IMR-90 (cell line): ENCODE measurements at places on chromosomes 7 and 10.
A peak's percentile ranks its signal among the peaks of the same experiment; 100 is the strongest.

DNA sequence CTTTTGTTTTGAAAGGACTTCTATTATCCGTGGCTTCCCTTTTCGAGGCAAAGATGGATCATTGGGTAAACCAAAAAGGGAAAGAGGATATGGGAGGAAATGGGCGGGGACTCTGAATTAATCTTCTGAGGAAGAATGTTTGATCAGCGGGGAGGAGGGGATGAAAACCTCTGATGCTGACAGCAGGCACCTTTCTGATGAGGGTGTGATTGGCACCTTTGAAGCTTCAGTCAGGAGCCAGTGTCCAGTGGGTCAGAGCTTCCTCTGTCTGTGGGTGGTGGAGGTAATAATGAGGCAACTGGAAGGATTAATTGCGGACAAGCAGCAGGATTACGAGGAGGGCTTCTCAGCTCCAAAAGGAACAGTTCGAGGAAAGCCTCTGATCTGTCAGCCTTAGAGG is 877.6 kb downstream of the LRMDA start:
- DNase-seq: no peak

DNA sequence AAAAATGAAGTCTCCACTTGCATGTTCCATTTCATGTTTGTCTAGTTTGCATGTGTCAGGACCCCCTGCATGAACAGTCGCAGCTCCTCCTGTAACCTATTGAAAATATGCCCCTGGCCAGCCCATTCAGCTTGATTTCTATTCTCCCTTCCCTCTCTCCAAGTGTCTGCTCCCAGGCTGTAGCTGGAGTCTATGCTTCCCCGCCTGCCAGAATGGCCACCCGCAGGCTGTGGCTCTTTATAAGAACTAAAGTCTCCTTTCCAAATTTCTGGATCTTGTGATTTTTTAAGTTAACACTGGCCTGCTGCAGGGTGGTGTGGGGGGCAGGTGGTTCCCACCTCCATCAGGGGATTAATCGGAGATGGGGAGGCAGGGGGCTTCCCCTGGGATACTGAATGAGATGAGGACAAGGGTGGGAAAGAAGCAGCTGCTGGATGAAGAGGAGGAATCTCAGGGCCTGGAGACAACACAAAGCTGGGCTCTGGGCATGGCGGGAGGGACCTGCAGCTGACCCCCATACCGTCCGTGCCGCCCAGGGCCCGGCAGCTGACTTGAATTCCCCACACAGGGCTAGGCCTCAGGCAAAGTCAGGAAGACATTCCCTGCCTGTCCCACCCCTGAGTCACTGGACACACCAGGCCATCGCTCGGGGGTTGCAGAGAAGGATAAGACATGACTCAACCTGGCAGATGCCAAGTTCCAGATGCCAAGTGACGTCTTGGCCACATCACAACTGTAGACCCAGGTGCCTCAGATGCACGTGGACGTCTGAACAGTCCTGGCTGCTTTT is 399.5 kb upstream of the FOXK1 start:
- peak; percentile 8 for DNase-seq

DNA sequence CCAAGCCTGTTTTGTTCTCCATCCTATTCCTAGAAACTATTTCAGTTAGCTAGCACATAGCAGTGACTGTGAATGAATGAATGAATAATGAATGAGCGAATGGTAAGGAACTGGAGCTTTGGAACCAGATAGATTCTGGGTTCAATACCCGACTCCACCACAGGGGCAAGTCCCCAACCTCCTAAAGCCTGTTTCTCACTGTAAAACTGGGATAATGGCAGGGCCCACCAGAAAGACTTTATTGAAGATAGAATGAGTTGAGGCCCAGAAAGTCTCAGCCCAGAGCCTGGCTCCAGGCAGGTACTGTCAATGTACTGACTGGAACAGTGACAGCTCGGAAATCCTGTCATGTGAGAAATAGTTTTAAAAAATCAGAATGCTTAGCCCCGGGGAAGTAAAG is 1.1 kb upstream of the CDH23 start:
- DNase-seq: no peak

GRCh38 chr7:7820939-7821338 is 102.5 kb upstream of the RPA3 start:
- no peak for DNase-seq

DNA sequence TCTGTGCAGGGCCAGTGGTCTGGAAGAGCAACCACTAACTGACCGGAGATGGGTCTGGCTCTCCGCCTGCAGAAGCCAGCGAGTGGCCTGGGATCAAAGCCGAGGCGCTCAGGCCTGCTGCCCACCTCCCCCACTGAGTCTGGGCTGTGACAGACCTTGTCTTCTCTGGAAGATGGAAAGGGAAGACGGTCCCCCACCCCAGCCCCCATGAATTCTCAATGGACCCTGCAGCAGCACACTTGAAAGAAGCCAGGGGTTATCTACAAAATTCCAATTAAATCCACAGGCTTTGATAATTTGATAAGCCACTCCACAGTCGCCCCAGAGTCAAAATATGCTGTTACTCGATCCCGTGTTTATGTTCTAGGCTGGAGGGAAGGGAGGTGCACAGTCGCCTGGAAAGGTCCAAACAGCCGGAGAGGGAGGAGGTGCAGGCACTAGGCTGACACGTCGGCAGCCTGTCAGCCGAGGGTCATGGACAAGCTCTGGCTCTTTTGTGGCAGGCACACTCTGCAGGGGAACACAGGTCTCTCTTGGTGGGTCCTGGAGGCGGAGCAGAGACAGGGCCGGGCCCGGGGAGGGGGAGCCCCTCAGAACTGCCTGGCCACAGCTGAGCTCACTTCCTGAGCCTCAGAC is 134.9 kb downstream of the SH3PXD2A start:
- DNase-seq: peak; percentile 65

GRCh38 chr7:133117452-133117851 is 35.6 kb upstream of the CHCHD3 start:
- no peak for DNase-seq

DNA sequence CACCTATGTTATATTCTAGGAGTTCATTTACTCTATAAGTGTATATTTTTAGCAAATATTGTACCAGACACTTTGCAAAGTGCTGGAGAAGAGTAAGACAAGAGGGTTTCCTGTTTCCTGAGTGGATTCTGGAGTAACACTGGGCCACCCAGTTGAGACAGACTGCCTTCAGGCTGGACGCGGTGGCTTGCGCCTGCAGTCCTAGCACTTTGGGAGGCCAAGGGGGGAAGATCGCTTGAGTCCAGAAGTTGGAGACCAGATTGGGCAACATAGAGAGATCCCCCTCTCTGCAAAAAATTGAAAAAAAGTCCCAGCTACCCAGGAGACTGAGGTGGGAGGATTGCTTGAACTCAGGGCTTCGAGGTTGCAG is 772 bp upstream of the ZSCAN25 start:
- DNase-seq: no peak

DNA sequence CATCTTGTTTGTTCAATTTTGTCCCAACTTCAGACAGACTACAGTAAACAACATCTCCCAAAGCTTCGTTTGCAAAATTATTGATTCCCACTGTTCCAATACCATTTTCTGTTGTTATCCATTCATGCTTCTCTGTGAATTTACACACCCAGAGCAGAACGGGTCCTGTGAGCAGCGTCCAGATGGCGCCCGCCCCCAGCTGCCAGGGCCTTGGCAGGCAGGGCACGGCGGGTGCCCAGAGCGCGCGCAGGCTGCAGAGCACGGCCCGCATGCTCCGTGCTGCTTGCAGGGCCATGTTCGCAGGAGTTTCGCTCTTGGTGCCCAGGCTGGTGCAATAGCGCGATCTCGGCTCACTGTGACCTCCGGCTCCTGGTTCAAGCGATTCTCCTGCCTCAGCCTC is 32.5 kb upstream of the SEPTIN7 start:
- DNase-seq: no peak

DNA sequence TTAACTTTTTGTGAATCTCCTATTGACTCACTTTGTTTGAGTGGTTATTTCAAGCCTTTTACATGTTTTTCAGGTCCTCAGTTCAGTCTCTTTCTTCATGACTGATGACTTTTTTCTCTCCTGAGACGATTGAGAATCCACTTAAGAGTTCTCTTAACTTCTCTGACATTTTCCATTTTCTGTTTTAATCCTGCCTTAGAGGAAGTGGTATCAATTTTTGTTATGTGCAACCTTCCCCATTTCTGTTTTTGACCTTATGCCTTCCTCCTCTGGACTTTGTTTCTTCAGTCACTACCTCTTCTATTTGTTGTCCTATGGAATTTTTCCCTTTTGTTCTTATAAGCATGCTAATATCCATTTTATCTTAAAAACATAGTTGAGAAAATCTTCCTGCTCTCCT is 2.4 kb downstream of the PSMC2 start:
- DNase-seq: no peak

DNA sequence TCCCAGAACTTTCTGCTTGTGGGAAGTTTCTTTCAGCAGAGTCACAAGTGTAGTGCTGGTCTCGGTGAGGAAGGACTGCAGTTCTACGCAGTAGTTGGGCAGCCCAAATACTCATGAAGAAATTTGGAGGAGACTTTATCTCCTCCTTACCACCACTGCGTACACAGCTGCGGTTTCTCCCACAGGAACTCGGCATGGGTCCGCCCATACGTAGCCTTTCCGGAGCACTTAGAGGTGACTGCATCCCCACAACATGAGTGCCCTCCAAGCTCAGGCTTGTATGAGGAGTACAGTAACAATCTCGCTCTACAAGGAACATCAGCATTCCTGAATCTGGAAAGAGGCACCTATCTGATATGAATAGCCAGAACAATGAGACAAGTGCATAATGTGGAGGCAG is 549.2 kb upstream of the SEMA3D start:
- DNase-seq: no peak

GRCh38 chr7:36160313-36160712 is 7.3 kb downstream of the EEPD1 start:
- DNase-seq: no peak

GRCh38 chr7:143417734-143418383 is 9.2 kb upstream of the EPHA1 start:
- peak; percentile 26 for DNase-seq

GRCh38 chr10:62433181-62433692 is 59.1 kb downstream of the ZNF365 start:
- DNase-seq: peak; percentile 97

- DNase-seq: no peak
Measured at GRCh38 chr7:95342642-95343307, 18.4 kb upstream of the PON1 start.

DNA sequence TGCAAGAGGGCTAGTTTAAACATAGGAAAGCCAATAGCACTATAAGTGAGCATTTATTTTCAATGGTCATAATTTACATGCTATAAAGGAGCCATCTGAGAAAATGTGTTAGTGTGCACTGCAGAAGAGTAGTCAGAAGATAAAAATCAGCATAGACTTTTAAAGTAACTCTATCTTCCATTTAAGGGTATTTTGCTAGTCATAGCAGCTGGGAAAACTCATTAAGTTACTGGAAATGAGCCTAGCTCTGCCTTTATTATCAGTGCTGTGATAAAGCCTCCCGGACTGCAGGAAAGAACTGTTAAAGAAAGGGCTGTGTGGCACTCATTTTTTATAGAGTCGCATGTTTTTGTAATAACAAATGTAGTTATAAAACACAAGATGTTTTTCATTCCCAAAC is 825.8 kb upstream of the POM121L12 start:
- no peak for DNase-seq
